Vein endothelial cell (primary cell): ENCODE measurements at places on chromosomes 4 and X. TPM values are rescaled to one million over a fixed set of nuclear protein-coding genes. Genes with fewer than 3 reads are reported as not detected.

The ZNF718 gene
- total RNA-seq = 5.6 and 6.9 TPM in 2 replicates

The EREG gene
- total RNA-seq = not detected in 2 replicates

The IRS4 gene
- under 0.01 TPM in 1 of 2 replicates, not detected in the other for total RNA-seq

The WWC2 gene
- total RNA-seq = 30.7 and 31.1 TPM in 2 replicates

The RAI2 gene
- 1.3 and 1.6 TPM in 2 replicates for total RNA-seq

The HTN1 gene
- total RNA-seq = not detected in 2 replicates

The PSAPL1 gene
- not detected in 2 replicates for total RNA-seq

The ATP2B3 gene
- not detected in 2 replicates for total RNA-seq

The PRICKLE3 gene
- 5.8 and 7.2 TPM in 2 replicates for total RNA-seq

The ERVMER34-1 gene
- 0.10 TPM in 1 of 2 replicates, not detected in the other for total RNA-seq

The FRMD7 gene
- not detected in 2 replicates for total RNA-seq

The REELD1 gene
- total RNA-seq = not detected in 2 replicates

The LONRF3 gene
- 11.3 and 15.7 TPM in 2 replicates for total RNA-seq

The TRO gene
- total RNA-seq = 2.9 and 4.5 TPM in 2 replicates

The CPLX1 gene
- total RNA-seq = 0.10 and 0.33 TPM in 2 replicates

The COQ2 gene
- 16.7 and 17.7 TPM in 2 replicates for total RNA-seq

The ADH7 gene
- not detected in 2 replicates for total RNA-seq

The SPANXD gene
- total RNA-seq = not detected in 2 replicates

The DGKK gene
- under 0.01 TPM in 1 of 2 replicates, not detected in the other for total RNA-seq

The ZDHHC15 gene
- total RNA-seq = 0.10 and 0.33 TPM in 2 replicates

The NDUFB11 gene
- 45.4 and 54.9 TPM in 2 replicates for total RNA-seq

The HMGN5 gene
- total RNA-seq = 0.98 and 1.1 TPM in 2 replicates

The NPY2R gene
- total RNA-seq = not detected in 2 replicates
